Activated naive CD8-positive, alpha-beta T cell treated with anti-CD3 and anti-CD28 coated beads for 36 hours (primary cell): ENCODE measurements at places on chromosomes 12 and 14.
A peak's percentile ranks its signal among the peaks of the same experiment; 100 is the strongest.

DNA sequence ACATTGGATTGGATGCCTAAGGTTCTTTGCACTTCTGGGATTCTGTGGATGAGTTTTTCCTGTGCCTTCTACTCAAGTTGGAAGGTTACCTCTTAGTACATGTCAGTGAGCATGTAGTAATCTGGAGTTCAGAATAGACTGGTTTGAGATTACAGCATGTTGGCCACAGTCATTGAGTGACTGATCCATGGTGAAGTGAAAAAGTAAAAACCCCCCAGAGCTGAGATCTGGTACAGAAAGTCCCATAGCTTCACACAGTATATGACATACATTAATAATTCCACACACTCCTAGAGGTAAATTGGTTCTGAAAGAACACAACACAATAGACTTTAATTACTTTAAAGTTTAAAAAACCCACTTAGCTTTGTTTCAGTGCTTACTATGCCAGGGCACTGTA, 11.9 kb upstream of the CCND2 start:
- no peak for DNase-seq

DNA sequence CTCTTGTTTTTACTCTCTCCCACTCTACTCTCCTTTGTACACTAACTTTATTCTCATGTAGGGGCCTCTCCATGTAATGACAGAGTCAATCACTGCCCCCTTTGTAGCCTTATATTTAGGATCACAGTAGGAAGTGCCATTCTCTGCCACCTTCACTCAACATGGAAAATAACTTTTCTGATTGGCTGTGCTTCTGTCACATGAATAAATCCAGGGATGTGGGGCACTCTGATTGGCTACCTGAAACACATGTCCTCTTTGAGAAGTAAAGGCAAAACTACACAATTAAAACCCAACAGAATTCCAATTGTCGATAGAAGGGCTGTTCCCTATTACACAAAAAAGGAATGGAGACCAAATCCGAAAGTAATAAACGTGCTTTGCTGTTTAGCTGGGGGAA, at the start of gene RNASE9:
Gene RNASE9 (minus strand): TSS at position 87 of the 400 bp plus-strand sequence.
- DNase-seq = no peak

- no peak for DNase-seq
Observed at GRCh38 chr12:127284870-127285431, 982.0 kb upstream of the TMEM132C start.

DNA sequence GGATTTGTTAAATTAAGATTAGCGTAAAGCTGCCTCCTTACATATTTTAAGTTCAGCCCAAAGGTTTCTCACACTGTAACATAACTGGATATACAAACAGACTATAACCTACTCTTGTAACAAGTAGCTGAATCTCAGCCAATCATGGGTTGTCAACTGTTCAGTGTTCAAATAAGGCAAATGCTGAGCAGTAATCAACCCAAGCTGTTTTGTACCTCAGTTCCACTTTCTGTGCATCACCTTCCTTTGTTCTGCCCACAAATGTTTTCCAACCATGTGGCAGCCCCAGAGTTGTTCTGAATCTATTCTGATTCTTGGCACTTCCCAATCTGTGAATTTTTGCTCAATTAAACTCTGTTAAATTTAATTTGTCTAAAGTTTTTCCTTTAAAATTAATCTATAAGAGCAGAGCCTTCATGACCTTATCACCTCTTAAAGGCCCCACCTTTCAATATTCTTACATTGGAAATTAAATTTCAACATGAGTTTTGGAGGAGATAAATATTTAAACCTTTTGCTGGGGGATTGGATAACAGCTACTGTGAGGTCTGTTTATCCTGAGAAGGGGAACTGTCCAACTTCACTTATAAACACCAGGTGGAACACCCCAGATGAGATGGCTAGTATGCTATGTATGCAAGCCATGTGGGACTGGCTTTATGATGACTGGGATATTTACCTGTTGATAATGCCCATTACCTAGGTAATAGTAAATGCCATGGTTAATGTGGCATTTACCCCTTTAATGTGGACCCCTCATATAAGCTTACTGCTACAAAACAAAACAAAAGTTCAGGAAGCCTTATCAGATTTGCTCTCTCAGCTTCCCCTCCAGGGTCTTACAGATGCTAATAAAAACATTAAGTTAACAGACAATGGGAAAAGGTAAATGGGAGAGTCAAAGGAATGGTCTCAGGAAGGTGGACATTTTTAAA, 42.2 kb upstream of the ARID2 start:
- DNase-seq = no peak

GRCh38 chr12:55829967-55830600, 697 bp upstream of the DNAJC14 start:
- DNase-seq = peak; percentile 43

DNA sequence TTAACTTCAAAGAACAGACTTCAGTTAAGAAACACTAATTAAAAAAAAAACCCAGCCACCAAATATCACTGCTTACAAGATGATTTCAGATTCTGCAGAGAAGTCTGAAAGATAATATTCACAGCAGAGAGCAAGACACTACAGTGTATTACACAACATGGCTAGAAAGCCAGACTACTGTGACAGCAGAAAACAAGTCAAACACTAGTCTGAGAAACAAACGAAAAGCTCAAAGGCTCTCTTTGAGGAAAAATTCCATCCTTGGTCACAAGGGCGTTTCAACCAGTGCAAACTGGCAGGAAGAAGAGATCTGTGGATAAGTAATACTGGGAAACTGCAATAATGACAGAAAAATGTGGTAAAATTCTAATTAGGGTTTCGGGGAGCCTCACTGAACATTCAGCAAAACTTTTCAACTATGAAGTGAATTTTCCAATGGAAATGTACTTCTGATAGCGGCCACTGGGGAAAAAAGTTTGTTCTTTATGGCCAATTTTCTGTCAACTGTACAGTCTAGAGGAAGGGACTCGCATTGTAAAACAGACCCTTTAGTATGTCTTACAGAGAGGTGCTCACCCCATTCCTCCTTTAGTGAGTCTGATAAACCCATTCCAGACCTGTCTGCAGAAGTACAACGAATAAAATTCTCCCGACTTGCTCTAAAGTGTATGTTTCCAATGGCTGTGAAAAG, 50.4 kb downstream of the ACADS start:
- no peak for DNase-seq

DNA sequence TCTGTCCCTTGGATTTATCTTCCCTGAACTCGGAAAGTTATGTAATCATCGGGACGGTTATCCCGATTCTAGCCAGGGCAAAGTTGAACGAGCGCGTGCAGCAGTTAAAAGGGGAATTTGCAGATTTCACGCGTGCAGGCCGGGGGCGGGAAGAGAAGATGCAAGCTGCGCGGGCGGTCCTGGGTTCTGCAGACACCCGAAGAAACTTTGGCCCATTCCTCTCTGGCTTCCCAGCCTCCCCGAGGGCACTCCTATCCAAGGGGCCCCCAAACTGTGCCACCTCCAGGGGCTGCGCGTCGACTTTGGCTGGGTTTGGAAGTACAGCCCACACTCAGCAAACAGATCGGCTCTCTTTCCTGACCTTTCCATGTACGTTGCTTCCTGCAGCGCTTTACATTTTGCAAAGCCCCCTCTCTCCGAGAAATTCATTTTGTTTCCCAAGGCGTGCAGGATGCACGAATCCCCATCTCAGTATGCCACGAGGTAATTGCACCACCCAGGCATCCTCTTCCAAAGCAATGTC, 941 bp upstream of the PPP1CC start:
- no peak for DNase-seq

GRCh38 chr14:61889914-61890351, 127.7 kb downstream of the SNAPC1 start:
- peak; percentile 8 for DNase-seq

DNA sequence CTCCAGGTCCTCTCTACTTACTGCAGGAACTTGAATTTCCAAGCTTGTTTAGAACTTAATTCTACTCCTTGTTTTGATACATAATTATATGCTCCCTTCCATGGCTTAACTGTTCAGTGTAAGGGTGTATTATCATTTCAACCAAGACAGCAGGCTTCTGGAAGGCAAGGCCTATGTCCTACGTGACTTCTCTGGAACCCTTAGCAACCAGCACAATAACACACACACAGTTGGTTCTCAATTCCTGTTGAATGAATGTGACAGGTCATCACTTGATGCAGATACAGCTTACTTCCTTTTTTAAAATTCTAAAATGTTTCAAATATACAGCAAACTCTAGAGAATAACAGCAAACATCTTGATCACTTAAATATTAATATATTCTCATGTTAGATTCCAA, 77.7 kb upstream of the COCH start:
- no peak for DNase-seq

GRCh38 chr14:75001899-75002298, 822 bp upstream of the EIF2B2 start:
- no peak for DNase-seq

DNA sequence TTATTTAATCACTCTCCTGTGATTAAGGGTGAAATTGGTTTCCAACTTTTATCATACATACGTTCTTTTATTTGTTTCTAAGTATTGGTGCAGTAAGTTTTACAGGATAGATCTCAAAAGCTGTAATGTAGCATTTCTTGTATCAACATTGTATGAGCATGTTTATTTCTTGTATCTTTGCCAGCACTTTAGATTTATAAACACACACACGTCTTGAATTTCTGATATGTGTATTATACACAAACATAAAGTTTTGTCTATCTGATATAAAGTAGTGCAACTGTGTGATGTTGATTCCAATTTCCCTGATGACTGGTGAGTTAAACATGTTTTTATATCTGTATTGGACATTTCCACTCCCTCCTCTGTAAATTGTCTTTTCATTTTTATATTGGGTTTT, 134.7 kb downstream of the NOVA1 start:
- no peak for DNase-seq

DNA sequence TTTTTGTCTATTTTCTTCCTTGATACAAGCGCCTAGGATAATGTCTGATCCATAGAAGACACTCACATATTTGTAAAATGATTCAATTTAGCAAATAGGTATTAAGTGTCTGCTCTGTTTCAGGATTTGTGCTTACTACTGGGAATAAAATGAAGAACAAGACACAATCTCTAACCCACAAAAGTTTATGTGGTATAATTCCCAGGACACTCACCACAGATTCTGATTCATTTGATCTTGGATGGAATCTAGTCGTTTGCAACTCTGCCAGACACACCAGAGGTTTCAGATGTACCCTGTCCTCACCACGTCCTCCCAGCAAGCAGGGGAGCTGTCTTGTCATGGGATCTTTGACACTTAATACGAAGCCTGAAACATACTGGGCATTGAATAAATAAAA, 208.3 kb downstream of the LRIG3 start:
- DNase-seq = no peak

DNA sequence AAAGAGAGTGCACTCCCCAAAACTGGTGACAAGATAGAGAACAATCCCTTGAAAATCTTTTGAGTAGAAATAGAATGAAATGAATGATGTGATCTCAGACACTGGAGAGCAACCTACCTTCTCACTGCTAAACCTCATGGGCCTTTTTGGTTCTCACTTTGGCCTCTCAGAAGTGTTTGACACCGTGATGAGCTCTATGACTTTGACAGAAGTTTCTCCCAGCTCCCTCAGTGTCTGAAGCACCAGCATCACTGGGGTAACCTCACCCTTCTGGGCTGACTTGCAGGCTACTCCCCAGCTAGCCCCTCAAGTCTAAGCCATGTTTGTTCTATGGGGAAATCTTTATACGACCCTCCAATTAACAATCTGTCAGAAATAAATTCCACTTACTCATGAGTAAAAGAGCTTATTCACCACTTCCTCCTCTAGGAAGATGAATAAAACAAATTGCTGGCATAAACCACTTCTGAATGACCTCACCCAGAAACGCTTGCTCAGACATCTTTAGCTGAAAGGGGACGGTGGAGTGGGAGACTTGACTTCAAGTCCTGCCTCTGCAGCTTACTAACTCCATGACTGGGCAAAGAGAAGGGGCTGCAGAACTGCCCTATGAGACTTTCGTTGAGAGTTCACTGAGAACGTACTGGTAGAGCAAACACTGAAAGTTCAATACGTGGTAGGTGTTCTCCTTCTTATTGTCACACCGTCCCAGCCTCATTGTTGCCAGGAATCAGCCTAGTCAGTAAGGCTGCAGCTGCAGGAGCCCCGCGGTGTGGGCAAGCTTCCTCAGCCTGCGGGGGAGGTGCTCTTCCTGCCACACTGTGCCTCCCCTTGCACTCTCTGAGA, 46.5 kb downstream of the ST8SIA1 start:
- DNase-seq = no peak

GRCh38 chr12:29155079-29155478, 6.0 kb downstream of the FAR2 start:
- DNase-seq = no peak

- peak; percentile 92 for DNase-seq
Observed at GRCh38 chr14:103562429-103563225, at the start of the genes BAG5 and COA8. TSS of gene BAG5 (minus strand) at chr14:103562657. CDS start at chr14:103561164, 1,493 bp downstream. TSS of gene COA8 (plus strand) at chr14:103562960. CDS start at chr14:103563002, 42 bp downstream.

DNA sequence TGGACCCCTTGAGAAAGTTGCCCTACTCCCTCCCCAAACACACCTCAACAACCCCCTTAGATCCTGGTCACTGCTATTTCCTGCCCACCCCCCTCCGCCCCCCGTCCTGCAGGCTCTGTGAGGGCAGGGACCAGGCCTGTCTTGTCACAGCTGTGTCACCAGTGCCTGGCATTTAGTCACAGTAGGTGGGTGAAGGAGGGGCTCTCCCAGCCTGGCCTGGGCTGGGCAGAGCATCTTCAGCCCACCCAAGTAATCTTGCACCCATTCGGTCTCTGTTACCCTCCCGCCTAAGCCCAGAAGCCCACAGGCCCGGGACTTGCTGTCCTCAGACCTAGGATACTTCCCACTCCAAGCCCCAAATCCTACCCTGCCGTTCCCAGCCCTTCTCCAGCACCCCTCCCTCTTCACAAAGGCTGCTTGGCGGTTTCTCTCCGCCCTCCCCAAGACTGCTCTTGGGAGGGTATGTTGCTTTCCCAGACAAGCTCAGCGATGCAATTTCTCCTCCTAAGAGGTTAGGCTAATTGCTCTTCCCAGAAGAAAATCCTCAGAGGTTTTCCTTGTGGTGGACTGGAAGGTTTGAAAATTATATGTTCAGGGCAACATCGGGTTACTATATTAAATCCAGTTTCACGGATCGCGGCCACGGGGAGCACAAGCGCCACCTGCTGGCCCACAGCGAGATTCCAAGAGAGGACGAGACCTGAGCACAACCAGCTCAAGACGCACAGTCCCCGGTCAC, 50.8 kb upstream of the ZFP36L1 start:
- peak; percentile 74 for DNase-seq

- no peak for DNase-seq
Observed at GRCh38 chr12:11697670-11698387, 48.4 kb downstream of the ETV6 start.

- DNase-seq = no peak
Observed at GRCh38 chr12:105561546-105562198, 231.2 kb downstream of the C12orf75 start.

DNA sequence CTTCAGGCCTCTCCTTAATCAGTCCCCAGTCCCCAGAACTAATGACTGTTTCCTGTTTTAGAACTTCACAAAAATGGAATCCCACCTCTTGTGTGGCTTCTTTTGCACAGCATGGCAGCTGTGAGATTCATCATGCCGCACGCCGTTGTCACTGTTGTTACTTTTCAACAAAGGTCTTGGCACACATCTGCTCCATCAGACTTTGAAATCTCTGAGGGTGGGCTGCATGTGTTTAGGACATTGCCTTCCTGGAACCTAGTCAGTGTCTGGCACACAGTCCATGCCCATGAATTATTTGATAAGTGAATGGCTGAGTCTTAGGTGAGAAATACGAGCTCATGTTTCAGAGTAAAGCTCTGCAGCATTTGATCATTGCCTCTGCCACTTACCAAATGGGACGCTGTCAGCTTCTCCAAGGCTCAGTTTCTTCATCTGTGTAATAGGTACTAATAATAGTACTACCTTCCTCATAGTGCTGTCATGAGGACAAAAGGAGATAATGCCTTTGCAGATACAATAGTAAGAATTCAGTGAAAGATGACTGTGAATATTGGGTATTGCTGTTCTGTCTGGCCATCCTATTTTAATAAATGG, 90.4 kb downstream of the SRRM4 start:
- no peak for DNase-seq
